AG08396 (cell line): ENCODE measurements at places on chromosomes 12 and 14.

GRCh38 chr12:33180918-33181317 lies 258.7 kb downstream of the SYT10 start:
- no peak for DNase-seq

- DNase-seq, result no peak
Observed at GRCh38 chr12:90301561-90302133, 593.0 kb upstream of the ATP2B1 start.

- no peak for DNase-seq
Observed at GRCh38 chr12:106982229-106982628, 4.7 kb downstream of the MTERF2 start.

- no peak for DNase-seq
Observed at GRCh38 chr12:59086126-59086525, 165.8 kb upstream of the LRIG3 start.

DNA sequence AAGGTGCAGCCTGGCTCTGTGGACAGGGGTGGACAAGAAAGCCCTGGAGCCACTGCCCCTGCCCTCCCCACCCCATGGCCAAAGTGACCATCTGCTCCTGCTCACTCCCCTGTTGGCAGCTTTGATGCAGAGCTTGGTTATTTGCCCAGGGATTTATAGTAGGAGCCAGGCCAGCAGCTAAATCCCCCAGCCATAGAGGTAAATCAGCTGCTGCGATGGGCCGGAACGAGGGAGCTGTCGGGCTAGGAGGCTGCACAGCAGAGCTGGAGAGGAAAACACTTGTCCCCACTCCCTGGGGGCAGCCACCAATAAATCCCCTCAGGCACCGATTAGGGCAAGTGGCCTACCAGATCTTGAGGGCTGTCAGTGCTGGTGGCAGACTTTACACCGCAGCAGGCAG lies 26.0 kb downstream of the SMUG1 start:
- no peak for DNase-seq

DNA sequence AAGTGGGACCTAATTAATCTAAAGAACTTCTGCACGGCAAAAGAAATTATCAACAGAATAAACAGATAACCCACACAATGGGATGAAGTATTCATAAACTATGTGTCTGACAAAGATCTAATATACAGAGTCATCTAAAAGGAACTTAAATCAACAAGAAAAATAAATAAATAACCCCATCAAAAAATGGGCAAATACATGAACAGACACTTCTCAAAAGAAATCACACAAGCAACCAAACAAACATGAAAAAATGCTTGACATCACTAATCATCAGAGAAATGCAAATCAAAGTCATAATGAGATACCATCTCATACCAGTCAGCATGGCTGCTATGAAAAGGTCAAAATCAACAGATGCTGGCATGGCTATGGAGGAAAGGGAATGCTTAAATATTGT lies 466.9 kb downstream of the SOX5 start:
- no peak for DNase-seq

DNA sequence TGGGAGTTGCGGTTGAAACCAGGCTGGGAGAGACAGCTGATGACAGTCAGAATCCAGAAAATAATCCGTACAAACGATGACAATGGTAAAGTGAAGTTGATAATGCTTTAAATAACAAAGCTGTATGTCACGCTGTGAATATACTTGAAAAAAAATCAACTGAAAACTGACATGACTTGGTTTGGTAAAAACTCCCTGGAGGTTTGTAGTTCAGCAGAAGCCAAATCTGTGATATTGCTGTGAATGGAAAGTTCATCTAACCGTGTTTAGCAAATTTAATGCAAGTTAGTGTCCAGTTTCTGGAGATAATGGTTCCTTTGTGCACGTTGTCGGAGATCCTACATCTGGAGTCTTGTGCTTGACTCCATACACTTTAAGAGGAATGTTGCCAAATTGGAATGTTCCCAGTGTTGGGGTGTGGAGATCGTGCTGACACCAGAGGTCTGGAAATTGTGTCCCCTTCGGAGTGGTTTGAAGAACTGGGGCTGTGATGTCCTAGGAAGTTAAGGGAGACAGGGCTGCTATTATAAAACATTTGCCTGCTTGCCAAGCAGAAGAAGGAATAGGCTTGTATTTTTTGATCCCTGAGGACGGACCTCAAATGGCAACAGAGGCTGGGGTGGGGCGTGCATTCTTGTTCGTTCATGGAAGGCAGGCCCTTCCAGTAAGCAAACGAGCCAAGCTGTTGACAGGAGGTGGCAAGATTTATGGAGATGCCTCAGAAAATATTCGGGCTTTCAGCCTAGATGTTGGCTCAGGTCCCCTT lies 30.6 kb downstream of the PPFIBP1 start:
- DNase-seq, result peak; percentile 47

GRCh38 chr12:130081117-130081805 lies 81.0 kb upstream of the FZD10 start:
- no peak for DNase-seq

GRCh38 chr12:103840462-103840875 lies 565 bp downstream of the NT5DC3 start:
- DNase-seq, result peak; percentile 50

- DNase-seq, result no peak
Observed at GRCh38 chr14:97061198-97061597, 264.0 kb downstream of the VRK1 start.

GRCh38 chr12:7374423-7375144 lies 69.4 kb downstream of the CD163L1 start:
- peak; percentile 63 for DNase-seq

DNA sequence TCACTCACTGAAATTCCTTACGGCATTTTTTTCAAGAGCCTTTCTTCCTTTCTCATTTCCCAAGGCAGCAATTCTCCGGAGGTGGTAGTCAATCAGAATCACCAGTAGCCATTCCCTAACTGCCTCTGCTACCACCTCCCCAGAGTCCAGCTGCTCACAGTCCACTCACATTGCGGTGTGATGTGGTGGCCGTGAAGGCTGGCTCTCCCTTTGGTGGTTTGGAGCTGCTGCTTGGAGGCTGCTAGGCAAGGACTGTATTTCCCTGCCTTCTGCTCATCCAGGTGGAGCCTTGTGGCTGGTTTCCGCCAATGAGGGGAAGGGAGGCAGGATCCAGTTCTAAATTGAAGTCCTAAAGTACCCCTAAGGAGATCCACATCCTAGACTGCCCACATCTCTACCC lies 222.0 kb downstream of the ANO2 start:
- DNase-seq, result no peak

- peak; percentile 93 for DNase-seq
Observed at GRCh38 chr12:53984901-53985691, at the start of gene HOXC10. HOXC10 (plus strand) TSS chr12:53985146; CDS start chr12:53985260, 114 bp downstream.

- peak; percentile 29 for DNase-seq
Observed at GRCh38 chr12:111268738-111269572, 99.9 kb downstream of the PHETA1 start.

DNA sequence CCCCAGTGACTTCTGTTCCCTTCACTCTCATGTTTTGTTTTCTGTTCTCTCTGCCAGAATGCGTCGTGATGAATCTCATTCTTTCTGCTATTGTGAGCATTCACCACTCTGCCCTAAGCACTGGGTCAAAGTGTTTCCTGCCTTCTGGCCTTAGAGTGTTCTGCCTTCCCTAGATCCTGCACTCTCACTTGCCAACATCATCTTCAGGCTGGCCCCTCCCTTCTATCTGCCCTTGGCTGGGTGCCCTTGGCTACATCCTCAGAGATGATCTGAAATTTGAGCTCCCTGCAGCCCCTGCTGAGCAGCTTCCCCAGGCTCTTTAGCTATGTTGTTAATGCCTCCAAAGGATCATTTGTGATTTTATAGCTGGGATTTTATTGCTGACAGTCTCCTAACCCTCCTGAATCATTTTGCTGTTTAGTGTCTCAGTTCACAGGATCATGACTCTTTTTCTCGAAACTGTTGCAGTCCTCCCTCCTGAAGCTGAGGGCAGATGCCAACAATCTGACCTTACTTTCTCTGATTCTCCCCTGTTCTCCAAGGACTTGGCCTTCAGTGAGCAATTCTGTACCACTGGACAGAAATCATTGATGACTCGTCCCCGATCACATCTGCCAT lies 4.5 kb downstream of the DHRS2 start:
- DNase-seq, result no peak

DNA sequence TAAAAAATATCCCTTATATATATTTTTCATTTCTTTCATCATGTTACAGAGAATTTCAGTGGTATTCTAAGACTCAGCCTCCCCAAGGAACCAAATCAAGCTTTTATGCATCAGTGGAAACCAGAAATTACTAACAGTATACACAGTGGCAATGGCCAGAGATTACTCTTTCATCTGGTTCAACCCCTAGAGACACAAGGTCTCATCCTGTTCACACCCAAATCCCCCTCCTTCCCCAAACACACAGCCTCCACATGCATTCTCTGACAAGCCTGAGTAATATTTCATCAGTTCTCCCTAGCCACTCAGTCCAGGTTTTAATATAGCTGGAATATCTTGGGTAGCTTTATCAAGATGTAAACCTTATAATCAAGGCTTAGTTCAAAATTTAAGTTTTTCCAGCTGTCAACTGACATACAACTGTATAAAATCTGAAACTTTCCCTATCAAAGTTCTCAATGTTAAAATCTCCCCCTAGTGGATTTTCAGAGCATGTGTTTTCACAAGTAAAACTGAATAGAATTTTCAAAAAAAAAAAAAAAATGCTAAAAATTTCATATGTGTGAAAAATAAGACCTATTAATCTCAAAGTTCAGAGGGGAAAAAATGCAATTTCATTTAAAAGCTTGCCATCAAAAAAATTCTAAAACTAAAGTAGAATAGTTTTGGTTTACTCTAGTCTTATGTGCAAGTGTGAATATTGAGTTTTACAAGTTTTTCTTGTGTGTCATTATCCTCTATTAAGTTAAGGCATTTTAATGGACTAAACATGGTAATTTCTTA lies 10.5 kb upstream of the SSTR1 start:
- DNase-seq, result no peak

- no peak for DNase-seq
Observed at GRCh38 chr12:99771659-99772058, 124.1 kb downstream of the GARIN6 start.

- DNase-seq, result no peak
Observed at GRCh38 chr14:68342216-68342763, 450.6 kb downstream of the ZFP36L1 start.

GRCh38 chr14:21915826-21916225 lies 242.2 kb upstream of the OR4E1 start:
- DNase-seq, result no peak

GRCh38 chr14:55638665-55639064 lies 58.7 kb downstream of the KTN1 start:
- DNase-seq, result no peak

- no peak for DNase-seq
Observed at GRCh38 chr12:30980955-30981662, 54.6 kb downstream of the TSPAN11 start.

DNA sequence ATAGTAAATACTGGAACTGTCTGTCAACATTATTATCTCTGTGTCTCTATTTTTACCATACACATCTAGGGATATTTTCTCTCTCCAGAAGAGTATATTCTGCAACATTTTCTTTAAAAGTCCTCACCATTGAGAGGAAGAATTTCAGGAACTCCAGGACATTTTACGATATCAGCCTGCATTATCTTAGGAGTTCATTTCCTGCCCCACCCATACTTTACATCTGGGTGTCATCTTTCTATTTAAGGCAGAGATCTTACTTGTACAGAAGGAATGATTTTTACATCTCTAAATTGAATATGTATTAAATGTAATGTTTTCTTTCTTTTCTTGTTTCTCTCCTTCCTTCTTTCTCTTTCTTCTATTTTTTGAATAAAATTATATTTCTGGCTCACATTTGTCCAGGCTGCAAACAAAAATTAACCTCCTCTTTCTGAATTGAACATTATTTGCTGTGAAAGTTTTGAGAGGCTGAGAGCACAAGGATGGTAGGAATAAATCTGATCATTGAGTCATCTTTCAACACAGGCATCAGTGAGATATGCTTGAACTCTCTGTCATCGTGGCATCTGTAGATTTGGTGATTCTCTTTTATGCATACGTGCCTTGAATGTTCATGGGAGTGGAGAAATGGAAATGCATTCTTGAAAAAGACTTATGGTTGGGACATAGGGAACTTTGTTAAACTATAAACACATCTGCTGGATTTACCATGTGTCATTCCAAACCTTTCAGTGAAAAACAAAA lies 753.6 kb downstream of the SLC16A7 start:
- DNase-seq, result no peak

DNA sequence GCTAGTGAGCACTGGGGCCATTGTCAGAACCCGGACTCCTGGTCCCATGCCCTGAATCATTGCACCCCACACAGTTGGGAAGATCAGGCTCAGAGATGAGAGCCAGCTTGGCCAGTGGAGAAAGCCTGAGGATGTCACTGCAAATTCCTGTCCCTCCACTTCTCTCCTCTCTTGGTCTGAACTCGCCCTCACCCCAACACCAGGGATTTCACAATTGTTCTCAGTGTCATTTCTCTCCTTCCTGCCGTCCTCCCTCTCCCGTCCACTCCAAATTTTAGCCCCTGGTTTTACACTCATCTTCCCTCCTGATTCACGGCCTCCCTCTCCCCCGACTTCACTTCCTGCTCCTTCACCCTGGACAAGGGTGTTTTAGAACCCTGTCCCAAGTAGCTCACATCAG lies 11.1 kb downstream of the KRT75 start:
- DNase-seq, result no peak

- DNase-seq, result no peak
Observed at GRCh38 chr12:108764540-108765288, 33.4 kb upstream of the CORO1C start.
